ENCODE measurements at places on chromosomes 11 and 22.

DNA sequence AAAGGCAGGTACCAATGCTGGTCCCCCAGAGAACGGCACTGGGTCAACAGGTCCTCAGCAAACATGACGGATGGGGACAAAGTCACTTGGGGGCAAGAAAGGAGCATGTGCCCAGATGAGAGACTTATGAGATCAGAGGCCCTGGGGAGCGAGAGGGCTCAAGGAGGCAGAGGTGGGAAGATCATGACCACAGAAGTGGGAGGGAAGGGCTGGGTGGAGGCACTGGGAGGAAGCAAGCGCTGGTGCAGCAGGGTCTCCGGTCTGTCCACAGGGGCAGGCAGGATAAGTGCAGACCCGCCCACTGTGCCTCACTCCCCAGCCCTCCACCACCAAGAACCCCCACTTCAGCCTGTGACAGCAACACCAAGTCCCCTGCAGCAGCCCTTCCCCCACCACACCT, 10.9 kb downstream of the ELFN2 start:
- DNase-seq, result no peak

DNA sequence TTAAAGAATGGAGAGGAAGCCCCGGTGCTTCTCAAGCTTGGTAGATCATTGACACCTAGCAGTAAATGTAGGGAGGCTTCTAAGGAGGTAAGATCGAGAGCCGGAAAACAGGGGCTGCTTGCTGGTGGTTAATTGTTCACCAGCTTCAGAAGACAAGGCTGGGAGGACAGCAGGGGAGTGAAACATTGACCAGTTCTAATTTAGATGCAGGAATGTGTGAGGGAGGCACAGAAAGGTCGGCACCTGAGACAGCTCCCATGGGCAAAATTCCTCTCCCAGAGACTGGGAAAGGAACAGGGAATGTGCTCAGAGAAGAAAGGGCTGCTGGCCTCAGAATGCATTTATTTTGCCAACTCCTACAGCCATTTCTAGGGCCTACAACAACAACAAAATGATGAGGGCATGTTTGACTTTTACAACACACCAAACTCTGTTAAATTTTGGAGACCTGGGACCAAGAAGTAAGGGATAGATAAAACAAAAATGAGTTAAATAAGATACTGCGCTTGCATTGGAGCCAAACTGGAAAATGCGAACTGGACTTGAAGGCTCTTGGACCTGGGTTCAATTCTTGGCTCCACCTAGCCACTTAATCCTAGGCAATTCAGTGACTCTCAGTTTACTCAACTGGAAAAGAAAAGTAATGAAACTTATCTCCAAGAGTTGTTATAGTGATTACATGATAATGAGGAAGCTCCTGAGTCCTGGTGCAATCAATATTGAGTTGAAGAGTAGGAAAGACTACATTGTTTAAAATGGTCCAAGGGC, 31.0 kb downstream of the FZD4 start:
- DNase-seq, result no peak

DNA sequence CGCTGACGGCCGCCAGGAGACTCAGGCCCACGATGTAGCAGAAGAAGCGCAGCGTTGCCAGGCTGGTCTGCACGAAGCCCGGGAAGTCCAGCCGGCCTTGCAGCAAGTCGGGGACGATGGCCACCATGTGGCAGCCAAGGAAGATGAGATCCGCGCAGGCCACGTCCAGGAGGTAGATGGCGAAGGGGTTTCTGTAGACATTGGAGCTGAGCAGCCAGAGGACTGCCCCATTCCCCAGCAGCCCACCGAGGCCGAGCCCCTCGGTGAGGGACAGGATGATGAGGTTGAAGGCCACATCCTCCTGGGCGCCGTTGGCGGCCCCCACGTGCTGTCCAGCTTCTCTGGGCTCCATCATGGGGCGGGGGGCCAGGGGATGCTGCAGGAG, 3.8 kb downstream of the MRGPRE start:
- DNase-seq, result no peak

DNA sequence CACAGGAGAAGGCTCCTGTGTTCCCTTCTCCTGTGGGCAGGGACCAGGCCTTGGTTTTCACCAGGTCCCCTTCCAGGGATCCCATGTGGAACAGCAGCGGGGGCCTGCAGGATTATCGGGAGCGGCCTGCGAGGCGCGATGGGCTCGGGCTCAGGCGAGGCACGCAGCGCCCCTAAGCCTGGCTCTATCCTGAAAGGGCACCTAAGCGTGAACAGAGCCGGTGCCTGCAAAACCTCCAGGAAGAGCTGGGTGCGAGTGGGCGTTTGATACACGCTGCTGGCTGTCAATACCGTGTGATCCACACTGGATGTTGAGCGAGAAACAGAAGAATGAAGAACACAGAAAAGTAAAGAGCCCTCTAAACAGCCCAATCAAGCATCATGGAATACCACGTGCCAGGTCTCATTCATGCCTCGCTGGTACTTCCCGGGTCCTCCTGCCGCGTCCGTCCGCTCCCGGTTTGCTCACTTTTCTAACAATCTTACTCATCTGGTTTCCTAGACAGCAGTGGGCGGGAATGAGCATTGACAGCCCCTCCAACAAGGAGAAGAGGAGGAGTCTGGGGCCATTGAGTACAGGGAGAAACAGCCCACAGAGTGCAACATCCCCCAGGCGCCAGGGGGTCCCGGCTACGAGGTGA, 12.5 kb downstream of the OSBPL5 start:
- DNase-seq, result no peak

- no peak for DNase-seq
Measured at GRCh38 chr22:44486538-44486937, 11.5 kb downstream of the RTL6 start.

DNA sequence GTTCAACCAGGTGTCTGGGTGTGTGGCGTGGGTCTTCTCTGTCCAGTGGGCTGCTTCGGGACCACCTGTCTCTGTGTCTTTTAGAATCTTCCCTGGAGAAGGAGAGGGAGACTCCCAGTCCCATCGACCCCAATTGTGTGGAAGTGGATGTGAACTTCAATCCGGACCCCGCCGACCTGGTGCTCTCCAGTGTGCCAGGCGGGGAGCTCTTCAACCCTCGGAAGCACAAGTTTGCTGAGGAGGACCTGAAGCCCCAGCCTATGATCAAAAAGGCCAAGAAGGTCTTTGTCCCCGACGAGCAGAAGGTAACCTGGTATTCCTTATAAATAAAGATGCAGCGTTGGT, 12.2 kb downstream of the TEF start:
- no peak for DNase-seq

Measured in HL-60 (cell line).